ENCODE measurements at places on chromosomes 6 and 20. TPM values are rescaled to one million over a fixed set of nuclear protein-coding genes. Genes with fewer than 3 reads are reported as not detected.

PRKN gene
- 0.26 TPM for total RNA-seq

DNAH8 gene
- not detected for total RNA-seq

REM1 gene
- total RNA-seq, result not detected

ADGRF5 gene
- total RNA-seq, result not detected

BPIFB1 gene
- total RNA-seq, result not detected

Measured in activated naive CD8-positive, alpha-beta T cell treated with anti-CD3 and anti-CD28 coated beads for 36 hours (primary cell).